Activated CD8-positive, alpha-beta memory T cell treated with anti-CD3 and anti-CD28 coated beads for 48 hours (primary cell): ENCODE measurements at places on chromosomes 13 and 19.

- DNase-seq: no peak
These were observed 22.0 kb upstream of the GPR18 start for GRCh38 chr13:99280166-99280565.

DNA sequence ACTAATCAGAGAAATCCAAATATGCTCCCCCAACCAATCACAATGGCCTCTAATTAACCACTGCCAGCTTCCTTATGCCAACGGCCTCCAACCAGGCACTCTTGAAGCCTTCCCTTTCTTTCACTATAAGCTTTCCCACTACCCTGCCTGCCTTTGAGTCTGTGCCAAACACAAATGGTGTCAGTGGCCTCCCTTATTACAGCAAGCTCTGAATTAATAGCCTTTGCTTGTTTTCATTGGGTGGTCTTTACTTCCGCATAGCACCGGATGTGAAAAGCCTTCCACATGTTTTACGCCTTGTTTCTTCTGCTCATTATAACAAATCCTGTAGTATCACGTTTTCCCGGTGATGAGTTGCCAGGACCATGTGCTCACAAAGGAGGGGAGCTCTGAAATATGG lies 1.4 kb upstream of the EDDM13 start:
- DNase-seq: no peak

GRCh38 chr19:17226002-17226933 lies at the start of gene OCEL1:
TSS of gene OCEL1 (plus strand) at chr19:17226226. CDS start at chr19:17226248, 22 bp downstream.
- peak; percentile 89 for DNase-seq

DNA sequence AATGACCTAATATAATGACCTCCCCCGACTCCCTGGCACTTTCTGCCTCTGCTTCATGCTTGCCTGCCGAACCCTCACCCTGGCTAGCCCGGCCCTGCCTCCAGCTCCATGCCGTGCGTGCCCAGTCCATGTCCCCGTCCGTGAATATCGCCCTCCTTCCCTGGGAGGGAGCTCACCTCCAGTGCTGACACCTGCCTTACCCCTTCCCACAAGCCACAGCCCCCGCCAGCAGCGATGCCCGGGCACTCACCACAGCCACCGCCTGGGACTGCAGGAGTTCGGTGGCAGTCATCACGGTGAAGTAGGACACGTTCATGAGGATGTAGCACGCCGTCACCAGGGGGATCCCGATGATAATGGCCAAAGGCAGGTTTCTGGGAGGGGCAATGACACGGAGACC lies 10.0 kb downstream of the SLC7A9 start:
- DNase-seq: no peak

DNA sequence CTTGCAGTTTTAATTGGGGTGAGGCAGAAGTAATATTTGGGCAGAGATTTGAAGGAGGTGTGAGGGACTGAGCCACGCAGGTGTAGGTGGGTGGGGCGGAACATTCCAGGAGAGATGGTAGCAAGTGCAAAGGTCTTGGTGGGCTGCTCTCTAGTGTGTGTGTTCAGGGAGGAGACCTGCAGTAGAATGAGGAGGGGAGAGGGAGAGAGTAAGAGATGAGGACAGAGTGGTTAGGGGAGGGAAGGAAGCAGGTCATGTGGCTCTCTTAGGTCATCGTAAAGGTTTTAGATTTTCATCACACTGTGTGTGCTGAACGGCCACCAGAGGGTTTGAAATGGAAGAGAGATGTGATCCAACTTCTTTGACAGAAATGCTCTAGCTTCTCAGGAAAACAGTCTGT lies 33.5 kb downstream of the WASF3 start:
- no peak for DNase-seq
